NCI-H1930 (cell line): ENCODE measurements at places on chromosomes 1 and 21.

GRCh38 chr1:87826681-87827251 lies 498.1 kb downstream of the LMO4 start:
- no peak for DNase-seq

- no peak for DNase-seq
Measured at GRCh38 chr1:17665950-17666720, 89.0 kb upstream of the ACTL8 start.

DNA sequence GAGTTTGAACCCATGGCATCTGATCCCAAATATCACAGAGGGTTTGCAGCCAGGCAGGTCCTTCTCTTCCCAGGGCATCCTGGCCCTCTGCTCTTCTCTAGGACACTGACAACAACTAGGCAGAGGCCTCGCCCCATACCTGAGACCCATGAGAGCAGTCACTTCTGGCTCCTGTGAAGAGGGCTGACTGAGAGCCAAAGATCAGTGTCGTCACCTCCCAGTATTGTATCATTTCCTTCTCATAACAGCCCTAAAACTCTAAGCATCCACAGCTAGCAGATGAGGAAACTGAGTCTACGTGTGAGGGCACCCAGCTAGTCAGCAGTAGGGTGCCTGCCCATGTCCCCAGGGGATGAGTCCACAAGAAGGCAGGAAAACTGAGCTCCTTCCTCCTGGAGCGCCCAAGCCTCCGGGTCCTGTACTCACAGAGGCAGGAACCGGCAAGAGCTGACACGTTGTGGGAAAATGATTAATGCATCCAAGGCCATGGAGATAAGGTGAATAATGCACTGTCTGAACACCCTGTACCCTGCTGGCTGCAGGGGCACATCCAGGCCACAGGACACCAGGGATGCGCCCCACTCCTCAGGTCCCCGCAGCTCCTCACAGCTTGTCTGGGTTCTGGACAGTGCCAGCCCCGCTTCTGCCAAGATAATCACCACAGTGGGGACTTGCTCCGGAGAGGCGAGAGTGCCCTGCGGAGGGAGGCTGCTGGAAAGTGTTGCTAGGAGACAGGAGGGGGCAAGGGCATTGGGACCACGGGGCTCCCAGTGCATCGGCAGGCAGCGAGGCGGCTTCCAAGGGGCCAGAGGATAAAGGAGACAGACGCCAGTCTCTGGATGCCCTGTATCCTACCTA lies 340.0 kb downstream of the NPHP4 start:
- no peak for DNase-seq

DNA sequence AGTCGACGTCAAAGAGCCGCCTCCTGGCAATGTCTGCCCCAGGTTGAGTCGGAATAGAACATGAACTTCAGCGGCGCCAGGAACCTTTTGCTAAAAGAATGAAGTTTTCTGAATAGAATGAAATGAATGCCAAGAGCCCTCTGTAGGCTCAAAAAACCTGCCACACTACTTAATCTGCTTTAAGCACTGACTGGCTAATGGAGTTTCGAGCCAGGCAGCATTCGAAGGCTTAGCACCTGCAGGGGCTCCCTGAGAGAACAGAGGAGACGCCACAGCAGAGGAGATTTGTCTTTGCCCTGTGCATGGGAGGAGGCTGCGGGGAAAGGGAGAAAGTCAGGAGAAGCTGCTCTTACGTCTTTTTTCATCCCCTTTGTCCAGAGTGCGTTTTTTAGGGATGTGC lies 641.7 kb downstream of the AJAP1 start:
- no peak for DNase-seq

DNA sequence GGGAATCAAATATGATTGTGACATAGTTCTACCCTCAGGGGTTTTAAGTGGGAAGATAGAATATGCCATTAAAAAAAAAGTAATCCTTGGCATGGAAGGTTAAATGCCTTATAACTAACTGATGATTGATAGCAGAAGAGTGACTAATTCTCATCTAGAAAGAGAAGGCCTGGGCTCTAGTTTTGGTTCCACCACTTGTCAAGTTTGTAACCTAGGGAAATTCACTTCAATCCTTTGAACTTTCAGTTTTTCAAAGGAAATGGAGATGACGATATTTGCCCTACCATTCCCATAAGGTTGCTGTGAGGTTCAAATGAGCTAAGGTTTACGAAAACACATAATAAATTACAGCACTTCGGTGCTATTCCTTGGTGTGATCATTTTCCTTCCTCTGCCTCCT lies 88.5 kb downstream of the GPR88 start:
- DNase-seq = no peak

- DNase-seq = no peak
Measured at GRCh38 chr1:29454616-29455380, 218.5 kb downstream of the PTPRU start.

DNA sequence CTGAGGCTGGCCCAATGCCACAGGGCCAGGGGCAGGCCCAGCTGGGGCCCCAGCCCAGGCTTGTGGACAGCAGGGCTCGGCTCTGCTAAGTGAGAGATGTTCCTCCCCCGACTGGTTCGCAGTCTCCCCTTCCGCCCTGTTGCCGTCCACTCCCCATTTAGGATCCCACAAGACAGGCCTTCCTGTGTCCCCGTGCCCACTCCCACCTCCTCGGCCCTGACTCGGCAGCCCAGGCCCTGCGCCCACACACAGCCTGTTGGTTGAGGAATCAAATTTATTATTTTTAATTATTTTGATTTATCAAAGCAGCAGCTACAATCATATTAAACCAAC lies 78.4 kb downstream of the CASZ1 start:
- DNase-seq = no peak

DNA sequence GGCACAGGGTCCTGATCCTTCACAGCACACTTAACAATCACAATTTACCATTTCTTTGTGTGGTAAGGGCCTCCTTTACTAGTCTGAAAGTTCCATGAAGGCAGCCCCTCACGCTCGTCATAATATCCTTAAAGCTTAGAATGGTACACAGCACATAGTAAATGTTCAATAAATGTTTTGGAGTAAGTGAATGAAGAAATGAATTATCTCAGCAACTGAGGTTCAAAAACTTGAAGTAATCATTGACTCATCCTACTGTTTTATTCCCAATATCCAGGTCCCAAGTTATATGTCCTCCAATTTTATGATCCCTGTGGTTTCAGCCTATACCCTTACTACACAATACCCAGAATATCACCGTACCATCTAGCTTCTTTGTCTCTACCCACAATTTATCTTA lies 2.2 kb upstream of the C1orf162 start:
- no peak for DNase-seq

DNA sequence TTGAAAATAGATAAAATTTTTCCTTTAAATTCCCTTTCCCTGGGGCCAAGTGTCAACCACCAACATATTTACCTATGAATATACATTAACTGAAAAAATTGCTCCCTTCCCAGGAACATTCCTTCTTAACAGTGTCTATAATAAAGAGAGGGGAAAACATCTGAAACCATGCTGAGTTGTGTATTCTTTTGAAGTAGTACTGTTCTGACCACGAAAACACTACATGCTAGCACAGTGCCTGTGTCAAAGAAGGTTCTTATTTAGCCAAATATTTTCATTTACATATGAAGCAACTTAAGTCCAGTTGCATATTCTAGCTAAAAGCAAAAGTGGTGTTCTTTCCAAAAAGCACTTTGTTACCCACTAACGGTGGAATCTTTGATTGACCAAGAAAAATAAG lies 311.2 kb downstream of the VAV3 start:
- DNase-seq = no peak

DNA sequence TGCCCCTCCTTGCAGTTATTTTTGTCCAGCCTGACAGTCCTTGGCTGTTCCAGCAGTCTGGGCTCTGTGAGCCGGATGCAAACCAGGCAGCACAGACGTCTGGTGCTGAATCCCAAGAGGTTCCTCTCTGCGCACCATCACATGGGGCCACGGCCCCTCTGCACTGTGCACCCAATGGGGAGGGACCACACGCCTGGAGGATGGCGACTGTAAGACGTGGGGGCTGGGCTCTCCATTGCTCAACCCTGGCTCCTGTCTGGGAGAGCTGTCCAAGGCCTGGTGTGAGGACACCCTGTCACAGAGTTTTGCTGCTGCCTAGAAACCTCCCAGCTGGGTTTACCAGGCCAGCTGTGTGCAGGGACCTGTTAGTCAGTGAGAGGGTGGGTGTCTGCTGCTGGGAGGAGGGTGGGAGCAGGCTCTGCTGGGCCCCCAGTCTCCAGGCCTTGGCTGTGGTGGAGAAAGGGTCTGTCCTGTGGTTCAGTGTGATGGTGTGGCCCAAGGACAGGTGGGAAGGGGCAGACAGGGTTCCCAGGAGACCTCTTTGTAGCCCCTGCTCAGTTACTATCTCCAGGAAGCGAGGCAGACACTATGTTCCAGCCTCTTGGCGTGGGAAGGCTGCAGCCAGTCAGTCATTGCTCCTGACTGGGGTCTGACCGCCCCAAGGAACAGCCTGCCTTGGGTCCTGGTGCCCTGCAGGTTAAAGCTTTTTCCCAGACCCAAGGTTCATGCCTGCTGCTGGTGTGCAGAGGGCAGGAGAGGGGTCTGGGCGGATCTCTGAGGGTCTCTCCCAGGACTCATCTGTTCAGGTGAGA lies 13.8 kb downstream of the HEYL start:
- no peak for DNase-seq

DNA sequence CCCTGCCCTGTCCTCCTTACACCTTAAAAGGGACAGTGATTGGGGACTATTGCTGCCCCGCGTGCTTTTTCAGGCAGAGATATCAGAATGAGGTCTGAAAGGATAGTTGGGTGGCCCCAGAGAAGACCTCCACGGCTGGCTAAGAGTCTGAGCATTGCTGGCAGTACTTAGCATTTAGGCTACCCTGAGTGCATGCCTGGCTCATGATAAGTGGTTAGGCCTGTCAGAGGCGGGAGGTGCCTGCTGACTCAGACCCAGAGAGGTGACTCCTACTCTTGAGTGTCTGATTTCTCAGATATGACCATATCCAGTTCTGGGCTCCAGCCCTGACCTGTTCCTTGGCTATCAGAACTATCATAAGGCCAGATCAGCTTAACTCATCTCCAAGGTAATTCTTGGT lies 213.7 kb downstream of the PBX1 start:
- DNase-seq = no peak

- DNase-seq = no peak
Measured at GRCh38 chr1:61898658-61899057, 156.4 kb downstream of the PATJ start.

DNA sequence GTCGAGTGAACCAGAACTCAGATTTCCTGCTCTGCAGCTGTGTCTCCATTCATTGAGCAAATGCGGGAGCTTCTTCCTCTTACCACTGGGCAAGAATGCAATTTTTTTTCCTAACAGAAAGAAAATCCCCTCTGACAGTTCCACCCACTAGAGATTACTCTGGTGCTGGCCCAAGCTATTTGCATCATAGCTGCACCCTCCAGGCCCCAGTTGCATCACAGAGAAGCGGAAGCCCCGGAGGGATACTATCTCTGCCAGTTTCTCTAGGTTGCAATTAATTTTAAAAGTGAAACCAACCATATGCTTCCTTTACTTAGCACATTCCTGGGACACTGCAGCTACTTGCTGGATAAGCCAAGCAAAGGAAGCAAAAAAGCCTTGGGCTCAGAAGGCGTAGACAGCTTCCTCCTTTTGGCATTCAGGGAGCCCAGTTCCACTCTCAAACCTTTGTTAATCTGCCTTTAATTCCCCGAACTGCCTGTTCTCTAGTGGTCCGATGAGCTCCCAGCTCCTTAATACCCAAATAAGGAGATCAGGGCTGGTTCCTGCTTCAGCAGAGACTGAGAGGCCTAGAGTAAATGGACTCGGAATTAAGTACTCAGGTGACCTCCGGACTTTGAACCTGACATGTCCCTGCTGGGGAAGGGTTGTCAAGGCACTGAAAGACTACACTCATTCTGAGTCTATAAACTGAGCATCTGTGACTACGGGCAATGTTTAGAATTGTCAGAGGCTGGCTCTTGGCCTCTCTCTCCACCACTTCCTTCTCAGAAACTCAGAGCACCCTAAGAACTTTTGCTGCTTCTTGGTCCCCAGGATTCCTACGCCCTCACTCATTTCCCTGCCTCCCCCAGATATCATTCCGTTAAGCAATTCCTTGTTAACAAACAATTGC lies 72.5 kb upstream of the TNFSF18 start:
- DNase-seq = no peak
